Naive thymus-derived CD8-positive, alpha-beta T cell (primary cell): ENCODE measurements at places on chromosomes 16 and 17.

GRCh38 chr17:33105911-33106310, 114.3 kb downstream of the SPACA3 start:
- DNase-seq: no peak

GRCh38 chr16:66905633-66906539, 12.8 kb downstream of the CDH16 start:
- peak; percentile 34 for DNase-seq

GRCh38 chr17:40696651-40697072, 6.9 kb downstream of the KRT24 start:
- no peak for DNase-seq

- DNase-seq: peak; percentile 47
These were observed 127.3 kb downstream of the MGAT5B start for GRCh38 chr17:76995387-76996105.

DNA sequence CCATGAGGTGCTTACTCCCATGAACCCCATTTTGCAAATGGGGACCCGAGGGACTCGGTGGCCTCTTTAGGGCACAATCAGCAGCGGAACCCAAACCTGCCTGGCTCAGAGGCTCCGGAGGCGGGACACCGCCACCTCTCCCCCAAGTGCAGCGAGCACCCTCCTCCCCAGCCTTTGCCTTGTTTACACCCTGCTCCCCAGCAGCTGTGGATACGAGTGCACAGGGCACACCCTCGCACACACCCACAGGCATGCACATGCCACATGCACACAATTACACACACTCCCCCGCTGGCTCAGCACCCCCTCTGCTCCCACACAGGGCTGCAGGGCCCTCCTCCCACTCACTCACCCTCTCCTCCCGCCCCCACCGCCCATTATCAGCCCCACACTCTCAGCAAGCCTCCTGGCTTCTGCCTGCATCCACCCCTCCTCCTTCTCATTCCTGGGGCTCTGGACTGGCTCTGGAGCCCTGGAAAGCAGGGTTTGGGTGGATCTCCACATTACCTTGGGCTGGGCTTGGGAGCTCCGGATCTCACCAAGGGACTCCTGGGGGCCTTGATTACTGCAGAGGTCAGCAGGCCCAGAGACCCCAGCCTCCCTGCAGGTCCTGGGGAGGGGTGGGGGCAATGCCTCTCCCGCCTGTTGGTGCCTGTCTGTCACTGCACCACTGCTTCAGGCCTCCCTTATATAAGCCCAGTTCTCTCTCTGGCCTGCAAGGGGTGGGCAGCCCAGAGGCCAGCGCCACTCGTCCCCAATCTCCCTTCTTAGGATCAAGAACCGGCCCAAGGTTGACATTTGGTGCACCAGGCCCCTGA, 6.4 kb downstream of the PDK2 start:
- DNase-seq: no peak

GRCh38 chr16:2698965-2699750, 16.8 kb downstream of the KCTD5 start:
- DNase-seq: no peak

DNA sequence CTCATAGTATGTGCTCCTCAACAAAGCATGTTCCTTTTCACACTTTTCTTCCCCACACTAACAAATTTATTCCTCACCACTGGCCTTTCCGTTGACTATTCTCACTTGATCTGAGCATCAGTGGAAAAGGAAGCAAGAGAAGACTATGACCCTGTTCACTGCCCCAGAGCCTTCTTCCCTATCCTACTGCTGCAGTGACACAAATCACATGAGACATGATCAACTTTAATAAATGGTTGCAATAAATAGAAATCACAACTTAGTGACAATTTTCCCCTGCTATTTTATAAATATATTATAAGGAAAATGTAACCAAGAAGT, 438.7 kb upstream of the SOX9 start:
- no peak for DNase-seq

- DNase-seq: no peak
These were observed 47.6 kb downstream of the ABCA9 start for GRCh38 chr17:69012895-69013805.

GRCh38 chr17:47776330-47777197, 43.5 kb downstream of the TBX21 start:
- DNase-seq: no peak

DNA sequence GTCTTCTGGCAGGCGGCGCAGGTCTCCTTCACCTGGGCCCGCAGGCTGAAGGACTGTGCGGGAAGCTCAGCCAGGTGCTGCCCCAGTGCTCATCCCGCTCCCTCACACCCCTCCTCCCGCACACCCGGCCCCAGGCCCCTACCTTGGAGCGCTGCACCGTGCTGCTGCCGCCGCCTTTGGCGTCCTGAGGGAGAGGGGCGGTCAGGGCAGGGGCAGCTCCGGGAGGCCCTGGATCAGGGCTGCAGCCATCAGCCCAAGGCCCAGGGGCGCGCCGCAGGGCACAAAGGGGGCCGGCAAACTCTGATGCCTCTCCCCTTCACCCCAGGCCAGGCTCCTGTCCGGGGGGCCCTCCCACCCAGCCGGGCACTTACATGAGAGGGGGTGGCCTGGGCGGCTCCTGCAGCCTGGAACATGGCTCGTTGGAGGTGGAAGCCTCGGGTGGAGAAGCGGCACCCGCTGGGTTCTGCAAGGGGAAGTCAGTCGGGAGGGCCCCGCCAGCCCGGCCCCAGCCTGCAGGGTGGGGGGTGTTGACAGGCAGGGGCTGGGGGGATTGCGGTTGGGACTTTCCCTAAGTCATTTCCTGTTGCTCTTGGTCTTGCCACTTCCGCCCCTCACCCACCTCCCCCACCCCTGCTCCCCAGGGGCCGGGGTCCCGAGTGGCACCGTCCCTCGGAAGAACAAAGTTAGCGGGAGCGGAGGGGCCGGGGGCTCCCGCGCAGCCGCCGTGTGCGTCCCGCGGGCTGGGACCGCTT, 863 bp downstream of the LIMD2 start:
- DNase-seq: peak; percentile 94

- no peak for DNase-seq
These were observed 50.7 kb downstream of the SLC7A5 start for GRCh38 chr16:87818533-87819161.

DNA sequence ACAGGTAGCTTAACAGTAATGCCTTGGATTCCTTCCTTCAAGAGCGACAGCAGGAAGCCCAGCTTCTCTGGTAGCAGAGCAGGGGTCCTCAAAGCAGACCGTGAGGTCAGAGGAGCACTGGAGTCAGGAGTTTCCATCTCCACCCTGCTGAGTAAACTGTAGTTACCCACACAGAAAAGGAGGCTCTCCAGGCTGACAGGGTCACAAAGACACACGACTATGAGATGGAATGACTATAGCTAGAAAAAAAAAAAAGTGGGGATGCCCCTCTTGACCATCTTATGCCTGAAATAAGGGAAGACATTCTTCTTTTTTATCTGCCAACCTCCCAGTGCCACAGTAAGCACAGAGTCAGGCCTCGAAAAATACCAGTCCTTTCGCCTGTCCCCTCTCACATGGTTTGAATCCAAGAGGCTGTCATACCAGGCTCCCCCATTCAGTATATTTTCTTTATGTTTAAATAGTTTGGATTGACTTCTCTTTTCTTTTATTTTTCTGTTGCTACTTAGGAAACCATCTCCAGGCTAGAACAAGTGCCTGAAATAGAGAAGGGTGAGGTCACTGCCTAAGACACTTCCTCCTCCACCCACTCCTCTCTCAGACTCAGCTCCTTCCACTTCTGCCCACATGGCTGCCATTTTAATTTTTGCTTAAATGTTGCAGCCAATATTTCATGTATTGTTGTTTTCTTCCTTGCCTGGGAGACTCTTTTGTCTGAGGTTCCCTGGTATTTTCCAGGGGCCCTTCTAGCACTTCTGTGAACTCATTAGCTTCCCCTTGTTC, 707.4 kb downstream of the MAF start:
- DNase-seq: no peak

- no peak for DNase-seq
These were observed 5.1 kb downstream of the ATP2A1 start for GRCh38 chr16:28883221-28883996.

DNA sequence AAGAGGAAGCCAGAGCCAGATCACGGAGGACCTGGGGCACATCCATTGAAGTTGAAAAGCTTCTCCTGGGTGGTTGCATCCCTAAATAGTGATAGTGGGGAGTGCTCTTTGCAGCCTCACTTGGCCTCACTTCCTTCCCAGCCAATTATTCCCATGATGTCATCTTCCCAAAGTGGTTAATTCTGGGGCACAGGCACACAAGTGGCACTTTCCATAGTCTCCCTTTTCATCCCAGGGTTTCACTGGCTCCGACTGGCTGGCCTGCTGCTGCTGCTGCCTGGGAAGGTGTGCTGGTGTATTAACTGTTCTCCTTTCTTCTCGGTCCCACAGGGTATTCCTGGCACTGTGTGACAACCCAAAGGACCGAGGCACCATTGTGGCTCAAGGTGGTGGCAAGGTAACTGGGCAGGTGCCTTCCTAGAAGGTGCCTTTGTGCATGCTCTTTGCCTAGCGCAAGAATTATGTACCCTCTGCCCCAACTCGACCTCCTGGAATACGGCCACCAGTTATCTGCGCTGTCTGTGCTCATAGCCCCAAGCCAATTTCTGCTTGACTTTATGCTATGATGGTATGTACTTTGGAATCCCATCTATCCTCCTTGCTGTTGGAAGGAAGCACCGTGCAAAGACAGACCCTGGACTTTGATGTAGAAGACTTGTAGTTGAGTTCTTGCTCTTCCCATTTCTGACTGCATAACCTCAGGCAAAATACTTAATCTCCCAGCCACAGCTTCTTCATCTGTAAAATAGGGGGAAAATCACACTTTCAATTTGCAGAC, 18.4 kb downstream of the SLC35G3 start:
- no peak for DNase-seq

GRCh38 chr16:7888411-7888810, 555.8 kb downstream of the RBFOX1 start:
- no peak for DNase-seq

DNA sequence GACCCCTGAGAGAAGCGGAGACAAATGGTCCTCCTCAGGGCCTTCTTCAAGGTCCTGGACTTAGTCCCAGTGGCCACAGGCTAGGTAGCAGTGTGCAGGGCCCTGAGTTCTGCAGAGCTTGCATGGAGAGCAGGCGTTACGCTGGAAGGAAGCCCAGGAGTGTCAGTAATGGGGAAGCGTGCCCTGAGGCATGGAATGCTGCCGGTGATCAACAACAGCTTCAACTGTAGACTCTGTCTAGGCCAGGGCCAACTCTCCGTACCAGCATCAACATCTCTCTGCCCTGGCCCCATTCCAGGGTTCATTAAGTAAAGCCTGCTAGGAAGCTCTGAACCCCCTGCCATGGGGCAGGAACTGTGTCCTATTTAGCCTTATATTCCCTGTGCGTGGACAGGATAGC, 568 bp upstream of the TNK1 start:
- DNase-seq: no peak

DNA sequence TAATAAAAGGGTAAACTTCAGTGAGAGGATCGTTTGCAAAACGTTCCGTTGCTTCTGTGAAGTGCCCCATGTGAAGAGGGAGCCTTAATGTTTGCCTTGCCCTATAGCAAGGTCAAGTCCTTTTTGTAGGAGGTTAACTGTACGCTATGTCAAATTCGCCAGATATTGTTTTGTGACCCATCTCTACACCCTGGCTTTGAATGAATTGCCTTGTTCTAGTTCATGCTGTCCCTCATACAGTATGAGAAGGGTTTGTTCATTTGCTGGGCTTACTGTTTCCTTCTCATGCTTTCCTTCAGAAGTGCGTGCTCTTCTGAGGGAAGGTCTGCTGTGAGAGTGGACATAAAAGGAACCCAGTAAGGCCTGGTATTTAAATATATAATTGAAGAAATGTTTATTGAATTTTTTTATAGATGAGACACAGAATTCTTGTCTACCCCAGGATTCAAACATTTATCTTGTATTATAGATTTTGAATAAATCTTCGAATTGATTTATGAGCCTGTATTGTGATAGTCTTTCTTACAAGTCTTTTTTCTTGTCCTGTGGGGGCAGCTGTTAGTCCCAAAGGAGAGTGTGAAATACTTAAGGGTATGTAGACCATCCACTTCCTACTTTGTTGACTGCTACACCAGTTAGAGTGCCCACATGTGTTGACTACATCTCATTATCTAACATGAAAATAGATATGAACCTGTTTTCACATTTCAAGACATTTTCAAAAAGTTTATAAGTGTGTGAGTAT, 1.7 kb downstream of the MAP3K3 start:
- no peak for DNase-seq

DNA sequence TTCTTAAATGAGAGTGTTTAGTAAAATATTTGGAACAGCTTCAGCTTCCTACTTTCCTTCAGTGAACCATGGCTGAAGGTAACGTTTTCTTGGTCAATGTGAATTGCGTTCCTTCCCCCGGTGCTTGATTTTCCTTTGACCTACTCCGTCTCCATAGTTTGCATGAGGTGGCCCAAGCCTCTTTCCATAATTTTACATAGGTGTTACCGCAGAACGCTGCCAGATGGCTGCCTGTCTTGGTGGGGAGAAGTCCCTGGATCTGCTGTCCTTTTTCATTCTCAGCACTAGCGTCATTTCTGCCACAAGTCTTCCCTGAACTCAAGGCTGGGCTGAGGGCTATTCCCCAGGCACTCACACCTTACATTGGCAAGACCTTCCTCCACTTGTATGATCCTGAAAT, 178.4 kb downstream of the PRKCA start:
- DNase-seq: no peak
